Upper lobe of left lung (tissue), 6 donors: ENCODE measurements at places on chromosomes 2 and 18. TPM values are rescaled to one million over a fixed set of nuclear protein-coding genes. Genes with fewer than 3 reads are reported as not detected.

- no peak for DNase-seq
- H3K36me3 ChIP-seq: no peaks in the 10 kb centered on the region
- H3K27ac ChIP-seq: no peak overlapping the region
- H3K4me1 ChIP-seq: no peaks in the 10 kb centered on the region
- no peaks in the 10 kb centered on the region for H3K27me3 ChIP-seq
These were observed 377.0 kb downstream of the DCC start for GRCh38 chr18:52716973-52717372.

DNA sequence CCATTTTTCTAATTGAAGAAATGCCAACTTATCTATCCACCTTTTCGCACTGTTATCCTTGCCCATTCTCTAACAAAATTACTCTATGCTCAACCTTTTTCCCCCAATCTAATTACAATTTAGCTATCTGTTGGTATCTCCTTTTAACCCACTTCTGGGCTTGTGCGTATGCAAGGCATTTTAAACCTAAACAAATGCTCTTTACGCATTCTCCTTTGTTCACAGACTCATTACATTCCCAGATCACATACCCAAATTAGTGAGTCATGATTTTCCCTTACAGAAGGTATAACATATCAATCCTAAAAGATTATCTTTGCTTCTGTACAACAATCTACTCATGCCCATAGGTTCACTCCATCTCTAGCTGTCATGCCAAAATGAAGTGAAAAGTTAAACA lies 71.7 kb upstream of the LYPD1 start:
- H3K4me3 ChIP-seq: no peak overlapping the region
- H3K36me3 ChIP-seq: no peaks in the 10 kb centered on the region
- no peak for DNase-seq
- no peaks in the 10 kb centered on the region for H3K4me1 ChIP-seq
- no peak overlapping the region for H3K27ac ChIP-seq
- H3K27me3 ChIP-seq: no peaks in the 10 kb centered on the region

Gene POTEI
- total RNA-seq: 0.07 TPM

DNA sequence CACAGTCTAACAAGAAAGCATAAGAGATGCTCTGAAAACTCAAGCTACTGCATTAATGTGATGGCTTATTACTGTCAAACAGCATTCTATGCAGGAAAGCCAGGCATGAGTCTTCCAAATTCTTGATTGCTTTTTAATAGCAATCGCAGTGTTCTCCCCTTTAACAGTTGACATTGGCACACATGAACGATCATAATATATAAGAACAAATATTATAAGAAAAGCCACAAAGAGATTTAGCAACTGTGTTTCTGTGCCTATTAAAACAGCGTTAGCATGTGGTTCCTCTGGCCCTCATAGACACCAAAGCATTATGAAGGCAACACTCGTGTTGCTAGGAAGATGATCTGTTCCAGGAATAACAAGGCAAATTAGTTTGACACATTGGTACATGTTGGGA lies 245.0 kb downstream of the ACKR3 start:
- H3K4me1 ChIP-seq: no peaks in the 10 kb centered on the region
- H3K4me3 ChIP-seq: no peak overlapping the region
- H3K36me3 ChIP-seq: no peaks in the 10 kb centered on the region
- no peak for DNase-seq

Gene CRYBA2
- not detected for total RNA-seq

Gene RAB12
- 24.1 TPM for total RNA-seq

DNA sequence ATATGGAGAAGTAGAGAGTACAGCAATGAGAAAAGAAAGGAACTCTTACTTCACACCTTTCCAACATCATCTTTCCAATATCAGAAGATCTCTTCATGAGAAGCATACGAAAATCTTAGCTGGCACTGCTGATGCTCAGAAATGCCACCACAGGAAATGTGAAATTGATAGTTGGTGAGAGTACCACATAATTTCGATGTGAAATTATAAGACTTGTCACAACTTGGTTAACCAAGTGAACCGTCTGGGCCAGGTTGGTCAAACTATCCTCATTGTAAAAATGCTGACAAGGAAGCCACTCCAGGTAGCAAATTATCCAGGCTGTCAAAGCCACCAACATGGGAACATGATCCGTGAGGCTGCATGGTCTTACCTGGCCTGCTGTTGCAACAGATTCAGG lies 66.5 kb downstream of the EPG5 start:
- no peak overlapping the region for H3K27ac ChIP-seq
- no peak for DNase-seq
- H3K27me3 ChIP-seq: no peaks in the 10 kb centered on the region
- H3K4me3 ChIP-seq: no peak overlapping the region
- H3K36me3 ChIP-seq: peaks cover 24% of the 10 kb centered on the region
- H3K4me1 ChIP-seq: no peaks in the 10 kb centered on the region

Gene CXCR4
- total RNA-seq: 71.2 TPM

- peak; percentile 58 for DNase-seq
- H3K27me3 ChIP-seq: no peaks in the 10 kb centered on the region
- H3K4me3 ChIP-seq: no peak overlapping the region
- no peak overlapping the region for H3K27ac ChIP-seq
These were observed 49.0 kb downstream of the FBLN7 start for GRCh38 chr2:112187046-112187715.

GRCh38 chr18:1965016-1965415 lies 606.3 kb downstream of the METTL4 start:
- H3K4me3 ChIP-seq: no peak overlapping the region
- H3K27me3 ChIP-seq: no peaks in the 10 kb centered on the region
- no peaks in the 10 kb centered on the region for H3K36me3 ChIP-seq
- no peak overlapping the region for H3K27ac ChIP-seq
- H3K4me1 ChIP-seq: no peaks in the 10 kb centered on the region

DNA sequence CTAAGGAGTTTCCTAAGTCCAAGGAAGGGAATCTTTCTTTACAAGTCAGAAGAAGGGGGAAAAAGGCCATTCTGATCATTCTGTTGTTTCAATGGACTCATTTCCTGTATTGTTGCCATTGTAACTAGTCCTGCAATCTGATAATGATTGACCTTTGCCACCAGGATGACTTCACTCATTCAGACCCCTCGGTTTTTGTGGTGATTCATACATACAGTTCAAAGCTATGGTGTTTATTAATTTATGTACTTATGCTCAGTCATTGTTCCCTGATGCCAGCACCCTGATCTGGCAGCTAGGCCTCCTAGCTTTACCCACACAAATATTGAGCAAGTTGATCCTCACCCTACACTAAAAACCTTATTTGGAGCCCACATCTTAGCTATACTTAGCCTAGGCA lies 57.6 kb upstream of the ZNF519 start:
- H3K4me3 ChIP-seq: no peak overlapping the region
- no peaks in the 10 kb centered on the region for H3K4me1 ChIP-seq
- no peaks in the 10 kb centered on the region for H3K36me3 ChIP-seq
- no peak for DNase-seq

Gene GALNT14
- 1.1 TPM for total RNA-seq

DNA sequence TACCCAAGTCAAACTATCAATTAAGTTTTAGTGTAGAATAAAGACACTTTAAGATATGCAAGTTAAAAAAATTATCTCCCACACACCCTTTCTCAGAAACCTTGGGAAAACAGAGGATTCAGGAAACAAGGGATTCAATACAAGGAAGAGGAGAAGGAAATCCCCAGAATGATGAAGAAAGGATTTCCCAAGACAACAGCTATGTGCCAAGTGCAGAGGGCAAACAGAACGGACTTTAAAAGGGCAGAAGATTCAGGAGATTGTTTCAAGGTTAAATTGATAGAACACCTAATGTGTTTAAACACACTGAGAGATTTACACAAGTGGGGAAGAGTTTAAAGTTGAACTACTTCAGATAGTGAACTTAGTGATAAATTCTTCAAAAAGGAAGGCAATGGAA lies 71.5 kb upstream of the EPAS1 start:
- H3K27ac ChIP-seq: peak overlapping the region; percentile 67
- DNase-seq: no peak
- no peak overlapping the region for H3K4me3 ChIP-seq
- no peaks in the 10 kb centered on the region for H3K36me3 ChIP-seq

Gene ATOH8
- total RNA-seq: 60.2 TPM

Gene MYCN
- total RNA-seq: not detected

GRCh38 chr2:222399038-222399783 lies 25.1 kb upstream of the SGPP2 start:
- no peaks in the 10 kb centered on the region for H3K27me3 ChIP-seq
- H3K27ac ChIP-seq: no peak overlapping the region
- no peaks in the 10 kb centered on the region for H3K4me1 ChIP-seq
- no peak overlapping the region for H3K4me3 ChIP-seq

DNA sequence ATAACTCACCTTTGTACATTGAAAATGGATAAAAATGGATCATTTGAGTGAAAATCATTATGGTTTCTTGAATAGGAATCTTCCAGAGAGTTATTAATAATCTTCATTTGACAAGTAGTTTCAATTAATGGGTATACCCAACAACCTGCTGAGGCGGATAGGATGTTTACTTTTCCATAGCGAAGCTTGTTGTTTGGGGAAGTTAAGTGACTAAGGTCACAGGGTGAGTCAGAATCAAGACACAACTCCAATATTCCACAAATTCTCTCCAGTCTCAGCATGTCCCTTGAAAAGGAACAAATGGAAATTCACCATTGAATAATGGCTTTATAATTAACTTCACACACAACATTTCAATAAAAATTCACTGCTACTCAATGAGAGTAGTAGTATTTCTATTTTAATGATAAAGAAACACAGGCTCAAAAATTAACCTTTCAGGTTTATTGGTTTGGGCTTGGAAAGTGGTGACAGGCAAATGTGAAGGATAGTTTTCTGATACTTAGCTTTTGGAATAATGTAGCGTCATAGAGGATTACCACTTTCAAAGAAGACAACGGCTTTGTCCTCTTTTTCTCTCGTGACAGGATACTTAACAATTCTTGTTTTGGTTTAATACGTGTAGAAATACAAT lies 211.3 kb downstream of the GPD2 start:
- H3K4me3 ChIP-seq: no peak overlapping the region
- H3K27ac ChIP-seq: no peak overlapping the region
- no peaks in the 10 kb centered on the region for H3K36me3 ChIP-seq
- no peaks in the 10 kb centered on the region for H3K27me3 ChIP-seq

DNA sequence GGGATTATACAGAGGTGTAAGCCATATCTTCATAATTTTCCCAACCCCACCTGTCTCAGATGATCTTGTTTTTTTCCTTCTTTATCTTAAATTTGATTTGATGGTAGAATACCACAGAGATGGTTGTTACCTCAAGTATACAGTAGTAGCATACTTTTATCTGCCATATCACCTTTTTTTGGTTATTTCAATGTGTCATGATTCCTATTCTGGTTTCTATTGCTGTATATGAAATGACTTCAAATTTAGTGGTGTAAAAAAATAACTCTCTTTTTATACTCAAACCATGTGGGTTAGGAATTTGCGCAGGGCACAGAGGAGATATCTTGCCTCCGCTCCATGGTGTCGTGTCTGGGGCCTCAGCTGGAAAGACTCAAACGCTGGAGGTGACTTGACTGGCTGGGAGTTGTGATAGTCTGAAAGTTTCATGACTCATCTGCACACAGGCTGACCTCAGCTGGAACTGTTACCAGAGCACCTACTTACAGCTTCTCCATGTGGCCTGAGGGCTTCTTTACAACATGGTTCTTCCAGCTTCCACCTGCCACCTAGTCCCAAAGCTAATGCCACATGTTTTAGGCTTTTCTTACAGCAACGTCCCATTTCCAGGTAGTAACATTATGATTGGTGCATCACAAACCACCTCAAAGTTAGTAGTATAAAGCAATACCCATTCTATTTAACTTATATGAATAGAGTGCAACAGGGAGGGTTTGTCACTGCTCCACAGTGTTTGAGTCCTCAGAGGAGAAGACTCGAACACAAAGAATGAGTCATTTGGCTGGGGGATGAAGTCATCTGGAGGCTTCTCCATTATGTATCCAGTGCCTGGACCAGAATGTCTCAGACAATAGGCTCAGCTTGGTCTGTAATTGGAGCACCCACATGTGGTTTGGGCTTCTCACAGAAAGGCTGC lies 82.3 kb upstream of the XPO1 start:
- DNase-seq: no peak
- no peaks in the 10 kb centered on the region for H3K4me1 ChIP-seq

DNA sequence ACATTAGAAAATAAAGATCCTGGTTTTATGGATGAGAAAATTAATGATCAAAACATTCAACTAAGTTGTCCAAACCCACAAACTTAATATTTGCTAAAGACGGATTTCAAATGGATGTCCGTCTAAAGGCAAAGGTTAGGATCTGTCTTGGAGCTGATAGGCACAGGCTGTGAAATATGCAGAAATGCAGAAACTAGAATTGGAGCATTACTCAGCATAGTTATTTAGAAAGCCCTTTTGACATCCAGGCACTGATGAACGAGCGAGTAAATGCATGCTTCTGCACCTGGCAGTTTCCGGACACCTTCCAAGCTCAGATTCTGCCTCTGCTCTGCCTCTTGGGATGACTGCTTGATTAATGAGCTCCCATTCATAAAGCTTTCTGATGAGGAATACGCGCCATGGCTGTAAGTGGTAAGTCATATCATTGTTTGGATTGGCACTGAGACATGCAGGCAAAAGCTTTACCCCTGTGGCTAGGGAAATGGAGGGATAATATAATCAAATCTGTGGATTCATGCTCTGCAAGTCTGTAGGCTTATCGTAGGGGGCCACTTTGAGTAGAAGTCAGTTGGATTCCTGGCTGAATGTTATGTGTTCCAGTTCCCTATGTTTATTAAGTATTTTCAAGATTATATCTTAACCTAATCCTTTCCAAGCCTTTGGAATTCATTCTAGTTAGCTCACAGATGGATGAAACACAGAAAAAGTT lies 2176.3 kb upstream of the CELF4 start:
- H3K4me3 ChIP-seq: no peak overlapping the region
- no peaks in the 10 kb centered on the region for H3K4me1 ChIP-seq
- H3K36me3 ChIP-seq: no peaks in the 10 kb centered on the region
- DNase-seq: no peak

GRCh38 chr2:134407154-134407890 lies 153.4 kb downstream of the MGAT5 start:
- H3K36me3 ChIP-seq: no peaks in the 10 kb centered on the region
- no peak overlapping the region for H3K27ac ChIP-seq
- no peak for DNase-seq
- H3K4me1 ChIP-seq: peaks cover 26% of the 10 kb centered on the region
- H3K27me3 ChIP-seq: no peaks in the 10 kb centered on the region

GRCh38 chr2:22992441-22992840 lies 392.5 kb upstream of the KLHL29 start:
- H3K27me3 ChIP-seq: no peaks in the 10 kb centered on the region
- H3K4me3 ChIP-seq: no peak overlapping the region
- H3K4me1 ChIP-seq: no peaks in the 10 kb centered on the region
- DNase-seq: no peak
- no peak overlapping the region for H3K27ac ChIP-seq
- no peaks in the 10 kb centered on the region for H3K36me3 ChIP-seq

- DNase-seq: no peak
- no peaks in the 10 kb centered on the region for H3K36me3 ChIP-seq
- H3K4me1 ChIP-seq: no peaks in the 10 kb centered on the region
- H3K27me3 ChIP-seq: no peaks in the 10 kb centered on the region
- H3K4me3 ChIP-seq: no peak overlapping the region
These were observed 174.3 kb downstream of the ERBB4 start for GRCh38 chr2:212364112-212364985.

GRCh38 chr2:45625824-45626223 lies 14.8 kb upstream of the SRBD1 start:
- no peak overlapping the region for H3K4me3 ChIP-seq
- no peaks in the 10 kb centered on the region for H3K27me3 ChIP-seq
- no peaks in the 10 kb centered on the region for H3K36me3 ChIP-seq
- no peak overlapping the region for H3K27ac ChIP-seq
- no peak for DNase-seq
